Mammary epithelial cell (primary cell): ENCODE measurements at places on chromosomes 4 and X.

- no peak for DNase-seq
Observed at GRCh38 chr4:121146530-121146929, 17.6 kb downstream of the TNIP3 start.

- peak; percentile 46 for DNase-seq
Observed at GRCh38 chr4:38674258-38675144, 10.5 kb downstream of the KLF3 start.

DNA sequence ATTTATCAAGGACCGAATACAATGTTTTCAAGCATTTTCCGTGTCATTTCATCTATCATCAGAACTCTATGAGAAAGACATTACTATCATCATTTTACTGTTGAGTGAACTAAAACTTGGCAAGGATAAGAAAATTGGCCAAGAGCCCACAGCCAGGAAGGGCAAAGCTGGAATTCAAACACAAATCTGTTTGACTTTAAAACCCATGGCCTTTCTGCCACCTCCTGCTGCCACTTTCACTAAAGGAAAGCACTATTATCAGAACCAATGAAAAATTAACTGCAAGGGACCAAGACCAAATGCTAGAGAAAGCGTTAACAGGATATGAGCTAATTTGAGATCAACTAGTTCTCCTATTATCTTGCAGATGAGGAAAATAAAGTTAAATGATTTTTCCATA is 2759.2 kb downstream of the ARAP2 start:
- no peak for DNase-seq

DNA sequence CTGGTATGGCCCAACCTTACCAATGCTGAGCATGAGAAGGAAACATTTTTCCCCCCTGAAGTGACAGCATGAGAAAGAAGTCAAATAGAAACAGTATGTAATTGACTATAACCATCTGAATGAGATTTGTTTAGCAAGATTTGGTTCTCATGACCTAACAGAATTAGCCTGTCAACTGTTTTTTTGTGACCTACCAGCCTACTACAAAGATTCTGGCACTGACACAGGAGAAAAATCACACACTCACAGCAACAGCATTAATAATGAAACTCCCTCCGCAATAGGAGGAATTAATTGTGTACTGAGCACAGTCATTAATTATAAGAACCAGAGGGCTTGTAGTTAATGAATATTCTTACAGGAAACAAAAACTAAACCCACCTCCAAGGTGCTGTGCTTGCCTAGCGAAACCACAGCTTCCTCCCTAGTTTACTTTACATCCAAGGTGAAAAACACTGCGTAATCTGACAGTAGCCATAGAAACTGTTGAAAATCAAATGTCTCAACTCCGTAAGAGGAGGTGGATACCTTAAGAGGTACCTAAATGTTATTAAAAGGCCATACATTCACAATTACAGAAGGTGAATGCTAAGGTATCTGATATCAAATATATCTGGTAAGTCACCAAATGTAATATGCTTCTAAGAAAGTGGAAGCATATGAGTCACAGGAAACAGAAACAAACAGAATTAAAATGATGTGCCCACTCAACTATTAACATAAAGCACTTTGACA is 34.9 kb downstream of the MMRN1 start:
- no peak for DNase-seq

DNA sequence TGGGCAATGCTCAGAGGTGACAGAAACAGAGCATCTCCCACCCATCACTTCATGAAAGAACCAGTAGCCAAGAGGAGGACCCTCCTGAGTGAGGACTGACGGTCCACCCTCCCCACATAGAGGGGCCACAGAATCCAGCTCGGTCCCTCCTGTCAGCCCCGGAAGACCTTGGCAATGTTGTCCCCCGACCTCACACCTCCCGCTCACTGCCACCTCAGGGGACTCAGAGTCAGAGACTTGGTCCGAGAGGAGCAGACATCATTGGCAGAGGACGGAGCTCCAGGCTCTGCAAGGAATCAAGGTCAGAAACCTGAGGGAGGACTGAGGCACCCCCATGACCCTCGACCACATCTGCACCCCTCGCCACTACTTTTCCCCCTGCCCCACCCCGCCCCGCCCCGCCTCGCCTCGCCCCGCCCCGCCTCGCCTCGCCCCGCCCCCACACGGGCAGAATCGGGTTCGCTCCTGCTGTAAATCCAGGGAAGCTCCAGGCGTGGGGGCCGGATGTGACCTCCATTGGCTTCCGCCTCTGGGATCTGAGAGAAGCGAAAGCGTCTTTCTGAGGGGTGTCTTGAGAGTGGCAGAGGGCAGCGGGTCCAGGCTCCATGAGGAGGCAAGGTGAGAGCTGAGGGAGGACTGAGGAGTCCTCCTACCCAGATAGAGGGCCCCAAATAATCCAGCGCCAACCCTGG is at the start of gene MAGEA11:
Gene MAGEA11 (plus strand): TSS at position 516 of the 692 bp plus-strand sequence. CDS start 1,100 bp downstream, outside the sequence.
- DNase-seq, result no peak

GRCh38 chrX:4936315-4936714 is 1222.9 kb upstream of the PRKX start:
- DNase-seq, result no peak

- DNase-seq, result peak; percentile 25
Observed at GRCh38 chrX:11908371-11908770, 150.3 kb downstream of the MSL3 start.

DNA sequence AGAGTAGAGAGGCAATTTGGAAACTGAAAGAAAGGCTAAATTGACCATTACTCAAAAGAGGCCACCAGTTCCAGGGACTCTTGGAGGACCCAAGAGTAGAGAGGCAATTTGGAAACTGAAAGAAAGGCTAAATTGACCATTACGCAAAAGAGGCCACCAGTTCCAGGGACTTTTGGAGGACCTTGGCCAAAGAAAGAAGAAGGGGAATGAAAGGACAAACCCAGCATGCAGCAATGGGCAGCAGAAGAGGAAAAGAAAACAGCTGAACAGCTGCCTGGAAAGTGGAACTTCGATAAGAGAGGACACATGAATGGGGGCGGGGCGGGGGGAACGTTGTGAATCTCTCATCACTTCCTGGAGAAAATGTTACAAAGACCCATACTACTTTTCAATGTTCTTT is 80.8 kb downstream of the PALLD start:
- DNase-seq, result no peak

GRCh38 chrX:41779030-41779564 is 55.1 kb downstream of the GPR82 start:
- DNase-seq, result peak; percentile 68

GRCh38 chrX:2696698-2697215 is 5.7 kb downstream of the CD99 start:
- DNase-seq, result peak; percentile 87

GRCh38 chrX:36431819-36432218 is 512.3 kb downstream of the CFAP47 start:
- peak; percentile 14 for DNase-seq

DNA sequence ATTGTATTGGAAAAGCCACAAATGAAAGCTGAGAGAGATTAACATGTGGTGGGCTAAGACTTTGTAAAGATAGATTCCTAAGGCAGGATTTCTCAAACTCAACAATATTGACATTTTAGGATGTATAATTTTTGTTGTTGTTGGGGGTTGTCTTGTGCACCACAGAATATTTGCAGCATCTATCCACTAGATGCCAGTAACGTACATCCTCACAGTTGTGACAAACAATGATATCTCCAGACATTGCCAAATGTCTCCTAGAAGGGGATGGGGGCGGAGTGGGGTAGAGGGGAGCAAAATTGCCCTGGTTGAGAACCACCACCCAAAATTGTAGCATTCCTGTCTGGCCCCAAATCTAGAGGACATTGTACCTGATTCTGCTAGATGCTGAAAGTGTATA is 14.7 kb upstream of the CBR4 start:
- peak; percentile 34 for DNase-seq

DNA sequence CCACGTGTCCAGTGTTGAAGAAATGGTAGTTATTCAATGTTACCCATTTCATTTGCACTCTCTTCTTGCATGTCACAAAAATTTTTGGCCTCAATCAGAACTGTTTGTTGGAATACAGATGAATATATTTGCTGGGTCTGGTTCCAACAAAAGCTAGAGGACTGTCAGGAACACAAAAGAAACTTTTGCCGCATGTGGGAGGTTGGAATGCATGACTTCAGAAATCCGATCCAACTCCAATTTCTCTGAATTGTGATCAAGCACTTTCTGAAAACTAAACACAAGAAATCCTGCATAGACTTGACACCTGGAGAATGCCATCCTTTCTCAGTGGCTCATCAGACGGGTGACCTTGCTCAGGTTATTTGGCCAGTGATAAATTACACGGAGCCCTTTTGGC is 15.4 kb downstream of the SETD7 start:
- DNase-seq, result no peak

DNA sequence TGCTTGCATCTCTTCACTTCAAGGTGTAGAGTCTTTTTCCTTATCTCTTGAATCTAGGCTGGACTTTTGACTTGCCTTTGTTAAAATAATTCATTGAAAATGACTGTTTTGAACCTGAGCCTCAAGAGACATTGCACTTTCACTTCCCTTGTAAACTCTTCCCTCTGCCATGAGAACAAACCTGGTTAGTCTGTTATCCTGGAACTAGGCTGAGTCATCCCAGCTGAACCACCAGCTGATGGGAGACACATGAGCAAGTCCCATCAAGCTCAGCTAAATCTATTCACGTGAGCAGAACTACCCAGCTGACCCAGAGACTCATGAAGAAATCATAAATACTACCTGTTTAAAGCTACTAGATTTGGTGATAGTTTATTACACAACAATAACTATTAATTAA is 202.3 kb upstream of the CENPE start:
- DNase-seq, result peak; percentile 91

DNA sequence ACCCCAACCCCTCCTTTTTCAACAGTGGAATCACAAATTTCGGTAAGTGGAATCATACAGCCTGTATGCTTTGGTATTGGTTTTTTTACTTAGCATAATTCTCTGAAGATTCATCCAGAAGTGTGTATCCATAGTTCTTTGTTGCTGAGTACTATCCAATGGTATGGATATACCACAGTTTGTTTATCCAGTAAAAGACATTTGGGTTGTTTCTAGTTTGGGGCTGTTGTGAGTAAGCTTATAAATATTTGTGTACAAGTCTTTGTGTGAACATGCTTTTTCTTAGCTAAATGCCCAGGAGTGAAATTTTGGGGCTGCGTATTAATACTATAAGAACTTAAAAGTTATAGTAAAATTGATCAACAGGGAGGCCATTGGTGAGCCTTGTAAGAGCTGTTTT is 57.5 kb upstream of the GC start:
- DNase-seq, result peak; percentile 22

DNA sequence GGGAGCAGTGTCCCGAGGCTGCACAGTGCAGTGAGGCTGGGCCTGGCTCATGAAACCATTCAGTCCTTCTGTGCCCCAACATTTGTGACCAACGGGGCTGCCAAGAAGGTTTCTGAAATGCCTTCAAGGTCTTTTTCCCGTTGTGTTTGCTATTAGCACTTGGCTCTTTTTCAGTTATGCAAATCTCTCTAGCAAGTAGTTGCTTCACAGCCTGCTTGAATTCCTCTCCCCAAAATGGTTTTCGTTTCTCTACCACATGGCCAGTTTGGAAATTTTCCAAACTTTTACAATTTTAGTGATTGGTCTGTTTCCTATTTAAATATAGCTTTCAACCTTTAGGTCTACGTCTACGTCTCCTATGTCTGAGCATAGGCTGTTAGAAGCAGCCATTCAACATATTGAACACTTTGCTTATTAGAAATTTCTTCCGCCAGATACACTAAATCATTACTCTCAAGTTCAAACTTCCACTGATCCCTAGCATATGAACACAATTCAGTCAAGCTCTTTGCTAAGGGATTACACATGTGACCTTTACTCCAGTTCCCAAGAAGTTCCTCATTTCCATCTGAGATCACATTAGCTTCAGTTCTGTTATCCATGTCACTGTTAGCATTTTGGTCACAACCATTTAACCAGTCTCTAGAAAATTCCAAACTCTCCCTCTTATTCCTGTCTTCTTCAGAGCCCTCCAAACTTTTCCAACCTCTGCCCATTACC is 901.8 kb downstream of the GLUD2 start:
- DNase-seq, result no peak

- DNase-seq, result no peak
Observed at GRCh38 chr4:81747242-81747930, 275.7 kb upstream of the RASGEF1B start.

DNA sequence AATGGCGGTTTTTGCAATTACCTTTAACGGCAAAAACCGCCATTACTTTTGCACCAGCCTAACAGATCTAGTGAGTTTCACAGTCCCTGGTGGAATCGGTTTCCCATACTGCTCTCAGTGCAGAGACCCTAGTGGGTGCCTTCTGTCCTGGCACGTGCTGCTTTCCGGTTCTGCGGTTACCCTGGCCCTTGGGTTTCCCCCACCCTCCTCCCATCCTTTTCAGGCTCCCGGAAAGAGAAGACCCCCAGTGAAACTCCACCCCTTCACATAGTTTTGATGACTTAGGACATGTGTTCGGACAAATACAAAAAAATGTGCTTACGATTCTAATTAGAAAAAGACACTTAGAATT is 36.9 kb downstream of the NLGN3 start:
- no peak for DNase-seq
